ENCODE measurements at places on chromosomes 13 and 19. TPM values are rescaled to one million over a fixed set of nuclear protein-coding genes. Genes with fewer than 3 reads are reported as not detected.

CGB1 gene
- not detected for total RNA-seq

COX7A1 gene
- total RNA-seq = 0.64 TPM

GRCh38 chr19:1655131-1655981 is 2.9 kb upstream of the TCF3 start:
- H3K27ac ChIP-seq = no peak overlapping the region
- DNase-seq = no peak
- no peaks in the 10 kb centered on the region for H3K27me3 ChIP-seq
- H3K36me3 ChIP-seq = no peaks in the 10 kb centered on the region
- peaks cover 3% of the 10 kb centered on the region for H3K4me1 ChIP-seq

DNA sequence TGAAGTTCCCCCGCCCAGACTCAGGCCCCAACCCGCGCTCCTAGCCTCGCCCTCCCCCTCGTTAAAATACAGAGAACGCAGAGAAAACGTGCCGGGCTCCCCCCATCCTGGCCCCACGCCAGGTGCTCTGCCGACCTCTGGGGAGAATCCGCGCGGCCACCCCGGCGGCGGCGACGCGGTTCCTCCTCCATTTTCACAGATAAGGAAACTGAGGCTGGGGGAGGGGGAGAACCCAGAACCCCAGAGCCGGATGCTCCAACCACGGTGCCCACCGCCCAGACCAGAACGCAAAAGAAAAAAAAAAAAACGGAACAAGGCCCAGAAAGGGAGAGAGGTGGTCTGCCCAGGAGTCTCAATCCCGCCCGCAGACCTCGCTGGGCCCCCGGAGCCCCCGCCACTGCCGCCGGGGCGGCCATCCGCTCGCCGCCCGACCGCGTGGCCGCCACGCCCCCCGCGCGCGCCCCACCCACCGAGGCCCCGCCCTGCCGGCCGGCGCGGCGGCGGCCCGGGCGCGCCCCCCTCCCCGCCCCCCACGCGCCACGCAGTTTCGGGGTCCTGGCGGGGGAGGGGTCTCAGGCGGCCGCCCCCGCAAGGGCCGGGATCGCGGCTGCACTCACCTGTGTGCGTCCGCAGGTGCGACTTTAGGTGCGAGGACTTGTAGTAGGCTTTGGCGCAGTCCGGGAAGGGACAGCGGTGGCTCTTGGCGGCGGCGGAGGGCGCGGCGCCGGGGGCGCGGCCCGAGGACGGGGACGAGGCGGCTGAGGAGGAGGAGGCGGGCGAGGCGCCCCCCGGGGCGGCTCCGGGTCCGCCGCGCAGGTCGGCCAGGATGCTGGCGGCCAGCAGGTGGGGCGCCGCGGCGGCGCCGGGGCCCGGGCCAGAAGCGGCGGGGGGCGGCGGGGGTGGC is 703 bp downstream of the KLF16 start:
- H3K27me3 ChIP-seq = no peaks in the 10 kb centered on the region
- peak overlapping the region; percentile 38 for H3K27ac ChIP-seq
- no peaks in the 10 kb centered on the region for H3K36me3 ChIP-seq
- DNase-seq = no peak

CEACAM16 gene
- total RNA-seq = 0.14 TPM

CEBPA gene
- total RNA-seq = 0.45 TPM

Measured in astrocyte (in vitro differentiated cells and primary cell).